ENCODE measurements at places on chromosomes 7 and 10.

- DNase-seq: no peak
Measured at GRCh38 chr7:144885478-144885877, 49.6 kb upstream of the TPK1 start.

- DNase-seq: no peak
Measured at GRCh38 chr10:16570731-16571130, 49.1 kb upstream of the C1QL3 start.

DNA sequence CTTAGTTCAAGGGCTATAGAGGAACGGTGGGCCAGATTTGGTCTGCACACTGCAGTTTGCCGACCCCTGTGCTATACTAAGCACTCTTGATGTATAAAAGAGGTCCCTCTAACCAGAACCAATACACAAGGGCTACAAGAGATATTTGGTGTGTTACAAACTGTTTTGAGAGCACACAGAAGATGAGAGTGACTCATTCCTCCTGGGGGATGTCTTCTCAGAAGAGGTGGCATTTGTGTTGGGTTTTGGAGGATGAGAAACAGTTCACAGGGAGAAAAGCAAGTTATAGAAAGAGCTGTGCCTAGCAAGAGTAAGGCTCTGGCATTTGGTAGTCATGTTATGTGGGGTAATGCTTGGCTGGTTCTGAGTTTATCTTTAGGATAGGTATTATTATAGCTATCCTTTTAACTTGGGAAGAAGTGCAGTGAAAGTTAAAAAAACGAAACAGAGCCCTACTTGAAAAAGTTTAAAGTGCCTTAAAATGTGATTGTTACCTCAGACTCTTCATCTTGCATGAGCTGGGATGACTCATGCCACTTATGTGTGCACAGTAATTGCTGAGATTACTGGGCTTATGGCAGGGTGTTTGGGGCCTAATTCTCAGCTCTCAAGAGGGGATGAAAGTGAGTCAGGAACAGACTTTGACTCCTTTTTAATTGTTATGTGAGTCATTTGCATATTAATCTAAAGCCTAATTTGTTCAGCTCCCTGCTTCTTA lies 160.4 kb downstream of the KIF20B start:
- DNase-seq: no peak

GRCh38 chr7:1260244-1260635 lies 27.6 kb downstream of the UNCX start:
- DNase-seq: no peak

DNA sequence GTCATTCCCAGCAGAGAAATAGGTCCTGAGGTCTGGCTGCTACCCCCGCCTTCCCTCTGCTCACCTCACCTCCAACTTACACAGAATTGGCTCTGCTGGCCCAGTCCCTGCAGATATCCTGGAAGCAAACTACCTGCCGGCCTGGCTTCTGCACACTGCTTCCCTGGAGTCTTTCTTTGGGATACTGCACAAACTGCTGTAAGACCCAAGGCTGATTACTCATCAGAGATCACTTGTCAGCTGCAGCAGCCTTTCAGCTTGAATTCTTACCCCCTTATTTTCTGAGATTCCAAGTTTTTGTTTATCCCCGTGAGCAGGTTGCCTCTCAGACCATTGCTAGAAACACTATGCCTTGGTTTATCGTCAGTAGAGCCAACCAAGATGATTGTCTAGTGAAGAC lies 426.4 kb downstream of the PHTF2 start:
- DNase-seq: no peak

DNA sequence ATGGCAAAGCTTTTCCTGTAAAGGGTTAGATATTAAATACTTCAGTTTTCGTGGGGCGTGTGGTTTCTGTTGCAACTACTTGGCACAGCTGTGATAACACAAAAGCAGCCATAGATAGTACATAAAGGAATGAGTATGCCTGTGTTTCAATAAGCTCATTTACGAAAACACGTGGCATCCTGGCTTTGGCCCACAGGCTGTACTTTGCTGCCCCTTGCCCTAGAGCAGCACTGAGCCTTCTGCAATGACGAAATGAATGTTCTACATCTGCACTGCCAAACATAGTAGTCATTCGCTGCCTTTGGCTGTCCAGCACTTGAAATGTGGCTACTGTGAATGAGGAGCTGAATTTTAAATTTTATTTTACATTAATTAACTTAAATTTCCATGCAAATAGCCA lies 376.2 kb upstream of the TPK1 start:
- DNase-seq: no peak

DNA sequence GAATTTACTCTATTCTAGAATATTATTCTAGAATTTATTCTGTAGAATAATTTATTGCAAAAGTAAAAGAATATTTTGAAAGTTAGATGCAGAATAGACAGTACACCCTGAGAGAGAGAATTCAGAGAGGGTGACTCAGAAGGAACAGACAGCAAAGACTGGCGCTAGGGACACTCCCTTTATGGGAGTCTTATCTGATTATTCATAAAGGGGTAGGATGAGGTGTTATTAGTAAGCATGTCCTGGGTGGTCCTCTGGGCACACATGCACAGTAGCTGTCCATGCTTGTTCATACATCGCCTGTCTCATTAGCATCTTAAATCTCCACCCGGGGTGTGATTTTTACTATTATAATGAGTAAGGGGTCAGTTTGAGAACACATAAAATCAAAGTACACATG lies 100.1 kb downstream of the XPNPEP1 start:
- no peak for DNase-seq

DNA sequence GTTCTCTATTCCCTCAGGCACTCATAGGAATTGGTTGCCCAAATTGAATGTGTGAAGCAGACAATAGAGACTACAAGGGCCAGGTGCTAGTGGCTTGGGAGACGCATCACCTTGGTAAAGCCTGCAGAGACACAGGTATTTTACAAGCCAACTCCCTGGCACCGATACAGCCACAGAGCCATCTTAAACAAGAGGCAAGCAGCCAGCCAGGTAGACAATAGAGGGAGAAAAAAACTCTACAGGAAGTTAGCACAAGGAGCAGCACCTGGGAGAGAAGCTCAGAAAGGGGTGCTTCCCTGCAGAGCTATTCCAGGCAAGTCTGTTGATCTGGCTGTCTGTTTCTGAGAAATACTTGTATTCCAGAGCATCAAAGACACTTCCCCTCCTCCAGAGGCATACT lies 43.0 kb upstream of the CDK1 start:
- DNase-seq: no peak

DNA sequence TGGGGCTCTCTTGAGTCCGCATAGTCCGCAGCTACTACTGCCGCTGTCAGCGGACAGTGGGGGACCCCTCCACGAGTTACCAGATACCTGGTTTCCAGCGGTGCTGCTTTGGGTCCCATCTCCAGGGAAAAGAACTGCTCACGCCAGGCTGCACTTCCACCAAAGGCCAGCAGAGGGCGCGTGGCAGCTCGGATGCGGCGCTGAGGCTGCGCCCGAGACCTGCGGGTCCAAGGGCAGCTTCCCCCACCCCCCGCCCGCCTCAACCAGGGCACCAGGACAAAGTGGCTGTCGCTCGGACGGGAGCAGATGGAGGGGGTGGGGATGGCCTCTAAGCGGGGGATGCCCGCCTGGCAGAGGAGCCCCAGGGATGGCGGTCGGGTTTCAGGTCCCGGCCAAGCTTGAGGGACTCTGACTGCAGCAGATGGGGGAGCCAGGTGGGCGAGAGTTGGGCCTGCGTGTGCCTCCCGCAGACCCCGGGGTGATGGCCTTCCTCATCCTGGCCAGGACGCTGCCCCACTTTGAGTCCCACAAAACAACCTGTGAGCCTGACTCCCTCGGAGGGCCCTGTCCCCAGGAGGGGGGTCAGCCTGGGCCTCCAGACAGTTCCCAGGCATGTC lies 23.8 kb upstream of the ZNF735 start:
- no peak for DNase-seq

GRCh38 chr10:49830016-49830415 lies 67.9 kb upstream of the OGDHL start:
- no peak for DNase-seq

DNA sequence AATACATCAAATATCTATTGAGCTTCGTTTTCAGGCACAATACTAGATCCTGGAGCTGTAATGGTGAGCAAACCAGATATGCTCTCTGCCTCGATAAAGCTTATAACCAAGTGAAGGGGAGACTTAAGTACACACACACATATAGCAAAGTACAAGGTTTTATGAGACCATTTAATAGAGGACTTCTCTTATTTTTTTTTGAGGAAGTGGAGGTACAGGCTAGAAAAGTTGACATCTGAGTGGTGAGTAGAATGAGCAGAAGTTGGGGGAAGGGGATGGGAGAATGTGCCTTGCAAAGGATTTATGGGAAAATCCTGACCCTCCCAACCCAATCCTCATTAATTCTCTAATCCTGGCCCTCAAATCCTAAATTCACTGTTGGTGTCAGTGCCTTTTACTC lies 7.7 kb downstream of the CCDC136 start:
- DNase-seq: no peak

DNA sequence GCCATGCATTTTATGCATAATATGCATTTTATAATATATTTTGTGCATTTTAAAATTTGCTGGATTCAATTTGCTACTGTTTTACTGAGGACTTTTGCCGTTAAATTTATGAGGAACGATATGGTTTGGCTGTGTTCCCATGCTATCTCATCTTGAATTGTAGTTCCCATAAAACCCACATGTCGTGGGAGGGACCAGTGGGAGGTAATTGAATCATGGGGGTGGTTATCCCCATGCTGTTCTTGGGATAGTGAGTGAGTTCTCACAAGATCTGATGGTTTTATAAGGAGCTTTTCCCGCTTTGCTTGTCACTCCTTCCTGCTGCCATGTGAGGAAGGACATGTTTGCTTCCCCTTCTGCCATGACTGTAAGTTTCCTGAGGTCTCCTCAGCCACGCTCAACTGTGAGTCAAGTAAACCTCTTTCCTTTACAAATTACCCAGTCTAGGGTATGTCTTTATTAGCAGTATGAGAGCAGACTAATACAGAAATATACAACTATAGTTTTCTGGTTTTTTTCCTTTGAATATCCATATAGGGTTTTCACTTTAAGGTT lies 201.4 kb upstream of the SH2B2 start:
- DNase-seq: no peak

- no peak for DNase-seq
Measured at GRCh38 chr7:107048783-107049418, 4.4 kb downstream of the PRKAR2B start.

- DNase-seq: no peak
Measured at GRCh38 chr10:67385089-67385488, 310.9 kb downstream of the CTNNA3 start.

- no peak for DNase-seq
Measured at GRCh38 chr10:372566-372965, 237.3 kb downstream of the ZMYND11 start.

DNA sequence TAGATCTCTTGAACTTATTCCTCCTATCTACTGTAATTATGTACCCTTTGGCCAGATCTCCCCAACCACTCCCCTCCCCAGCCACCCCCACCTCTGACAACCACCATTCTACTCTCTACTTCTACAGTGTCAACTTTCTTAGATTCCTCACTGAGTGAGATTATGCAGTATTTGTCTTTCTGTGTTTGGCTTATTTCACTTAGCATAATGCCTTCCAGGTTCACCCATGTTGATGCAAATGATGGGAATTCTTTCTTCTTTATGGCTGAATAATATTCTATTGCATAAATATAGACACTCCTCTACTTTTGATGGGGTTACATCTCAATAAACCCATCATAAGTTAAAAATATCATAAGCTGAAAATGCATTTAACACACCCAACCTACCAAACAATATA lies 21.3 kb upstream of the HNRNPH3 start:
- no peak for DNase-seq

GRCh38 chr10:62022830-62023229 lies 121.3 kb downstream of the ARID5B start:
- no peak for DNase-seq

GRCh38 chr10:119221201-119221600 lies 13.8 kb downstream of the GRK5 start:
- DNase-seq: no peak

DNA sequence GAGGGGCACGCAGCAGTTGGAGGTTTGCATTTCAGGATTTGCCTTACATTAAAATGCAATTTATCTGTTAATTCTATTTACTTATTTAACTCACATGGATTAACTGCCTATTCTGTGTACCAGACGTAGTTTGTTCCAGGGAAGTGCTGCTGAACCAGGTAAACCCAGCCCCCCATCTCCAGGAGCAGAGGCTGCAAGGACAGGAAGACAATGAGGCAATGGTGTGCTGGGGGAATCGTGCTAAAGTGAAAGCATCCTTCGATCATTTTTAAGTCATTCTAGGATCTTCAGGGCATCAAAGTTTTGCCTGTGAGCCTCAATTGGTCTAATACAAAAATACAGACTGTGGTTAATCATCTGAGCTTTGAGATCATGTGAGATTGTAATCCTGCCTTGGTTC lies 166.4 kb downstream of the DNAJB6 start:
- DNase-seq: no peak

DNA sequence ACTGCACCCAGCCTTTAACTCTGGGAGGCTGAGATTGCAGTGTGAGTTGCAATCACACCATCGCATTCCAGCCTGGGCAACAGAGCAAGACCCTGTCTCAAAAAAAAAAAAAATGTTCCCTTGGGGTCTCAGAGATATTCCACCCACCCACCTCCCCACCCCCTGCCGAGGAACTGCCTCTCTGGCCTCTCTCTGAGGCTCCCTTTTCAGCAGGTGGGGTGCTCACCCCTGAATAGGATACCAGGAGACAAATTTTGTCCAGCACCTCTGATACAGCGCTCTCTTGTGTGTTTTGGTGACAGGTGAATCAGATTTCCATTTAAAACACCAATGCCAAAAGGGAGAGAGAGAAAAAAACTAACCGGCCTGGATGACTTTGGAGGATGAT lies 92.6 kb upstream of the KIF5B start:
- DNase-seq: no peak

DNA sequence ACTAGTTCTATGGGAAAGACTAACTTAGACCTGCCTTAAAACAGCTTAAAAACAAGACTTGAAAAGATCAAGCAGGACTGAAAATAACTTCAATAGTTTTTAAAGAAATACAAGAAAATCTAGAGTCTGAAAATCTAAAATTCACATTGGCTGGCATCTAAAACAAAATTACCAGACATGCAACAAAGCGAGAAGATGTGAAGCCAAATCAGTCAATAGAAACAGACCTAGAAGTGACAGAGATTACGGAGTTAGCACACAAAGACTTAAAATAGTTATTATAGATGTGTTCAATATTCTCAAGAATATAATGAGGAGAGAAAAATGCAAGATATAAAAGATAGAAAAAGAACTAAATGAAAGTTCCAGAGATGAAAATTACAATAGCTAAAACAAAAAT lies 78.3 kb upstream of the DIP2C start:
- DNase-seq: no peak

DNA sequence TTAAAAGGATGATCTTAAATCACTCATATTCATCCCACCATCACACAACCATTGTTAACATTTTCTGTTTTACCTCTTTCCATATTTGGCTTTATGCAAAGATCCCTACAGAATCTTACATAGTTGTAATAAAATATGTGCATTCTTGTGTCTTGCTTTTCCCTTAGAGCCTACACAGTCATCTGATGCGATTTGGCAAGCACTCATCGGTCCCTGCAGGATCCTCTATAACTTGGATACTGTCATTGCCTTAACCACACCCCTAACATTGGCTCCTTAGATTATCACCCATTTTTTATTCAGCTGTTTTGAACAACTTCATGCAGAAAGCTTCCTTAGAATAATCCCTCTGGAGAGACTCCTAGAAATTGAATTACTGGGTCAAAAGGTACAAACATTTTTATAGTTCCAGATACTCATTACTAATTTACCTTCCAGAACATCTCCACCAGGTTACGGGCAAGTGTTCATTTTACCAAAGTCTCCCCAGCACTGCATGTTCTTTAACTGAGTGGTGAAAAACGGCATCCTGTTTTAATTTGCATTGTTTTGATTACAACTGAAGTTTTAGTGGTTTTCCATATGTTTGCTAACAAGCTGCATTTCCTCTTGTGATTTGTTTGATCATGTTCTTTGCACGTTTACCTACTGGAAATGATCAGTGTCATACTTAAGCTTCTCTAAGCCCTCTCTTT lies 268.3 kb downstream of the GRID1 start:
- DNase-seq: no peak
